Stimulated activated CD8-positive, alpha-beta memory T cell treated with anti-CD3 and anti-CD28 coated beads, Interleukin-7, amount 100 ng/mL, for 4 hours (primary cell): ENCODE measurements at places on chromosomes 5 and 9.

- no peak for DNase-seq
Measured at GRCh38 chr9:109520475-109521132, 22.5 kb upstream of the PTPN3 start.

GRCh38 chr5:172640139-172640538 is 924 bp upstream of the NEURL1B start:
- no peak for DNase-seq

GRCh38 chr9:1386420-1386819 is 336.3 kb downstream of the DMRT2 start:
- DNase-seq, result no peak

DNA sequence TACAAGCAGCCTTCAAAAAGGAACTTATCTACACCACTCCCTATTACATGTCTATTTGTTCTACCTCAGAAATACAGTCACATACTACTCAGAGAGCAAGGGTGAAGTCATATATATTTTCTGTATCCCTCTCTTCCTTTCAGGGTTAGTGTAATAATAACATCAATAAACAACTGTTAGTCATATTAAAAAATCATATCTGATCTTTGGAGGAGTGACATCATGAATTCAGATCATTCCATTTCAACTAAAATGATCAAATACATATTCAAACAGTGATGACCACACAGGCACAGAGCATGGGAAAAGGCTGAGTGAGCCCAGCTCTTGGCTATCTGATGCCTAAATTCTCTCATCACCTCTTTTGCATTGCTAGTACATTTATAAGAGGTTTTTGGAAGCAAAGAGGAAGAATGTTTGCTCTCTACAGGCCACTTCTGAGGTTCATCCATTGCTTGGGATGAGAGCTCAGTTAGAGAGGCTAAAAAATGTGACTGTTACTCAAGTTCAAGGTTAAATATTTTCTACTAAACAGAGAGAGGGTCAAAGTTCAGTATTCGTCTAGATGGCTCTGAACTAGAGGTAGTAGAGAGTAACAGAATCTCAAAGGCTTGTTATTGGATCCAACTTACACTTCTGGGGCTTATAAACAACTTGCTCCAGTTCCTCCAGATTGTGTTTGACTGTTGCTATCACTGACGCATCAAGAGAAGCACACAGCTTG is 39.0 kb downstream of the RIGI start:
- DNase-seq, result no peak

DNA sequence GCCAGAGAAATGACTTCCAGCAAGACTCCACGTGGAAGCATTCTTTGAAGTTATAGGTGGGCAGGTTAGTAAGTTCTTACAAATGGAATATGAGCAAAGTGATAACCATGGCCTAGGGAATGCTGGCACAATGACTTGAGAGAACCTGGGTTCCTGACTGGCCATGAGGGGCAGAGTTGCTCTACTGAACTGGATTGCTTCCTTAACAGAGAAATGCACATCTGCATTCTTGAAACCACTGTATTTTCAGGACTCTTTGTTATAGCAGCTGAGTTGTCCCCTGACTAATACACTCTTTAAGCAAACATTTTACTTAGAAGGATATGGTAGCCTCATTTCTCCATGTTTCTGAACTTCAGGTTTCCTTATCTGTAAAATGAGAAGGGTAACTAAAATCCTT is 108.3 kb upstream of the GNA14 start:
- no peak for DNase-seq
